ENCODE measurements at places on chromosomes 13 and 19.

DNA sequence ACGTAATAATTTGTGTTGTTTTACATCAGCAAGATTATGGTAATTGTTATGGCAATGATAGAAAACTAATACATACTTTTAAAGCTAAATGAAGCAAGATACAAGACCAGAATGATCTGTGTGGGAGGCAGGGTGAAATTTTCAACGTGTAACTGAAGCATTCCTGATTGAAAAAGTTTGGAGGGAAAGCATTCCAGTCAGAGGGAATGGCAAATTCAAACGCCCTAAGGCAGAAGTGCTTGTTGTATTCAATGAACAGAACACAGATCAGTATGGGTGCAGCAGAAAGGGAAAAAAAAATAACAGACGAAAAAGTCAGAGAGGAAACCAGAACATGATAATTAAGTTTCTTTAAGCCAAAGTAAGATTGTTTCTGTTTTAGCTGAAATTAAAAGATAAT lies 928.5 kb upstream of the SLITRK1 start:
- DNase-seq = no peak

DNA sequence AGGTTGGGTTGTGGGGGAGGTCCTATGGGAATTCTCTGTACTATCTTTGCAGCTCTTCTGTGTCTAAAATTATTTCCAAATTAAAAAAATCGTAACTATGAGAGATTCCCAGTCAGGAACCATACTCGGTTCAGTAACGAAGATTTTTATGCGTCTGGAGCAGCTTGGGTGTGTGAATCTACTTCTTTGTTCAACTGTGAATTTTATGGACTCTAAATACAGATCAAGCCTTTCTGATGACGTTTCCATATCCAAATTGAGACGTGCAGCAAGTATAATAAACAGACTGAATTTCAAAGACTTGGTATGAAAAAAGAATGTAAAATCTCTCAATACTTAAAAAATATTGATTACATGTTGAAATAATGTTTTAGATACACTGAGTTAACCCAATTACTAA lies 30.9 kb downstream of the MLLT1 start:
- no peak for DNase-seq

GRCh38 chr19:32219881-32220472 lies 125.4 kb upstream of the ZNF507 start:
- no peak for DNase-seq

DNA sequence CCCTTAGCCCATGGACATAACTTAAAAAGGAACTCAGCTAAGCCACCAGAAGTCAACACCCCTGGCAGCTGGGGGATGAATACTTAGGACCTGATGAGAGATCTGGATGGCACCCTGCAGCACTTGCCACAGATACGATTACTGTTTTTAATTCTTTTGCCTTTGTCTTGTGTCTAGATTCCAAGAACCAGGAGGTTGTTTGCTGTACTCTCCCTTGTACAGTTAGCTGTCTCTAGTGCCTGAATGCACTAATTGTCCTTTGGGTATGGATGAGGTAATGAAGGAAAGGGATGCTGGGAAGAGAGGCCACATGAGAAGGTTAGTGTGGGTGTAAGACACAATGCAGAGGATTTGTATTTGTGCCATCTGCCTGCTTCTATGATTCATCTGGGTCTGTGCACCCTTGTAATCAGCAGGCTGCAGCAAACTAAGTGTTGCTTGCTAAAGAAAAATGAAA lies 385.8 kb downstream of the KCNRG start:
- DNase-seq = no peak

DNA sequence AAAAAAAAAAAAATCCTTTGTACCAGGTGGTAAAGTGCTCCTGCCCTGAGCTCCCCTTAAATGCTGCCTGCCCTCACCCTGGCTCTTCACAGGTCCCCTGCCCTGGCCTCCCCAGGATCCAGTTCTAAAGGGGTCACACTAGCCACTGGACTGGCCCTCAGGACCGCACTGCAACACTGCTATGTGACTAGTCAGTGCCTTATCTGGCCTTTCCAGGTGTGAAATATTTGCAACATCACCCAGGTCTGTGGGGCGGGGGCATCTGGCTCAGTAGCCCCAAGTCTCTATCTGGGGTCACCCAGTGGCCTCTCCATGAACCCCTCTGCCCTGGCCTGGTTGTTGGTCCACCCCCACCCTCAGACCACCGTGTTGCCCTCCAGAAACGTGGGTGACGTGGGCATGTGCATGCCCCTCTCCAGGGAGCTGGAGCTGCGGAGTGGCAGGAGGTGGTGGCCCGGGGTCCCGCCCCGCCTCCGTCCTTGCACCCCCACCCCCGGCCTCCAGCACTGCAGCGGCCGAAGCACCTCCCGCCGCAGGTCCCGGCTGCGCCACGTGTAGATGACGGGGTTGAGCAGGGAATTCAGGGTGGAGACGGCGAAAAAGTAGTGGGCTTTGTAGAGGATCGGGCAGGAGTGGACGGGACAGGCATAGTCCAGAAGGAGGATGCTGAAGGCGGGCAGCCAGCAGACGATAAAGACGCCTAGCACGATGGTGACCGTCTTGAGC lies 7.5 kb downstream of the S1PR2 start:
- no peak for DNase-seq

- DNase-seq = no peak
Measured at GRCh38 chr19:33482476-33482875, 39.1 kb downstream of the PEPD start.

- no peak for DNase-seq
Measured at GRCh38 chr19:3563709-3564524, 6.5 kb upstream of the MFSD12 start.

DNA sequence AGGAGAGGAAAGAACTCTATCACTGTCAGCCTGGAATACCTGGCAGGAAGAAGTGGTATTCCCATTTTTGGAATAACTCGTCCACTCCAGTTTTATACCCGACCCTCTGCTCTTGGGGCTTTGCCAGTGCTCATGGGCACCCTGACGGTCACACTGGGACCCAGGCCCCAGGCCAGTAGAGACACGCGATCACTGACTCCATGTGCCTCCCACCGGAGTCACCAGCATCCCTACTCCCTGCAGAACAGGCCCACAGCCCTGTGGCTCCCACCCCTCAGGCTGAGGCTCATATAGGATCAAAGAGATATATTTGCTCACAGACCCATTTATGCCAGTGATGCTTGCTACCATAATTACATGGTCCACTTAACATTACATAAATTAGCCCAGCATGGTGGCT lies 3.5 kb downstream of the GRTP1 start:
- no peak for DNase-seq

GRCh38 chr13:51839711-51840540 lies 5.1 kb downstream of the TMEM272 start:
- DNase-seq = no peak

- DNase-seq = no peak
Measured at GRCh38 chr13:93558637-93559036, 332.0 kb downstream of the GPC6 start.

GRCh38 chr13:30872276-30872594 lies 33.8 kb upstream of the MEDAG start:
- no peak for DNase-seq

GRCh38 chr13:73993661-73994060 lies 140.5 kb downstream of the KLF12 start:
- no peak for DNase-seq

GRCh38 chr13:77379508-77379907 lies 52.6 kb upstream of the MYCBP2 start:
- DNase-seq = no peak

DNA sequence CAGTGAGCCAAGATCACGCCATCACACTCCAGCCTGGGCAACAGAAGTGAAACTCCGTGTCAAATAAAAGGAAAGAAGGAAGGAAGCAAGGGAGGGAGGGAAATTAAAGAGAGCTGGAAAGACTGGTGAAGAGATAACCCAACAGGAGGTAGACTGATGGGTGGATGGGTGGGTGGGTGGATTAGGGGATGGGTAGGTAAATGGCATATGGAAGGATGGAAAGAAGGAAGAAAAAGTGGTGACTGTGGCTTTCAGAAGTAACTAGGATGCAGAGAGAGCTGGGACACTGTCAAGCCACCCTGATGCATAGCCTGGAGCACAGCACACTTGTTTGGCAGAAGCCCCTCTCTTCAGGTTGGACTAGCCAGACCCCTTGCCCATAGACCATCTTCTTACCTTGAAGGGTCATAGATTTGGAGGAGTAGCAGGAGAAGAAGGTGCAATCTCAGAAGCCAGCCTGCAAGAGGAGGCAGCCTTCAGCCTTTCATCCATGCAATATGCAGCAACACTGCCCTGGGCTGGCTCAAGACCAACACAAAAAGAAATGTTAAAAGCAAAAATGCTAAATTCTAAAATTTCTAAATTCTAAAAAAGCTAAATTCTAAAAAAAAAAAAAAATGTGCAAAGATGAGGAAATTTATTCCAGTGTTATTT lies 5.1 kb downstream of the IQCN start:
- peak; percentile 20 for DNase-seq

DNA sequence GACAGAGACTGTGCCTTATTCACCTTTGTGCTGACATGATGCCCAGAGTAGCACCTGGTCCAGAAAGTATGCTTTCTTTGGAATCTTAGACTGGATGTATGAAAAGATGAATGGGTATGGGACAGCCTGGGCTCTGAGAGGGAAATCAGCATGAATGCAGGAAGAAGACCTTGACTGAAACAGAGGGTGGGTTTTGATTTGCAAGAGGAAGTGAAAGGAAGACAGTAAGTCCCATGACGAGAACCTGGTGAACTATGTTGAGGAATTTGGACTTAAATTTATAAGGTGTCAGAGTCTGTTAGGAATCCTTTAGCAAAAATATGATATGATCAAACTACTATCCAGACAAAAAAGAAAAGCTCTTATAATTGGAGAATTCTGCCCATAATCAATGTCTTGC lies 301.9 kb downstream of the SPRY2 start:
- peak; percentile 34 for DNase-seq

GRCh38 chr13:111661052-111661451 lies 340.6 kb downstream of the TEX29 start:
- no peak for DNase-seq

DNA sequence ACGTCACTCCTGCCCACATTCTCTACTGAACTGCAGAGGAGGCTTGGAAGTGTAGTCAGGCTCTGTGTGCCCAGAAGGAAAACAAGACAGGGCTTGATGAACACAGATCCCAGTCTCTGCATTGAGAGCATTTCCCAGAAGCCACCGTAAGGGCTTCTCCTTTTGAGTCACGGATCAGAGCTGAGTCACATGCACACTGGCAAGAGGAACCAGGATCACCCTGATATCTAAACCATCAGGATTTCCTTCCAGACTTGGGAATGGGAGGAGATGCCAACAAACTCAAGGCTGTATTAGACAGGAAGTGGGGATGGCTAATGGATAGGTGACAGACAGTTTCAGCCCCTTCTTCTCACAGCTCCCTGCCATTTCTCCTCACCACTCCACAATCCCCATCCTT lies 17.7 kb upstream of the FBXO17 start:
- DNase-seq = no peak

GRCh38 chr19:18157465-18158063 lies 4.6 kb downstream of the PIK3R2 start:
- no peak for DNase-seq

DNA sequence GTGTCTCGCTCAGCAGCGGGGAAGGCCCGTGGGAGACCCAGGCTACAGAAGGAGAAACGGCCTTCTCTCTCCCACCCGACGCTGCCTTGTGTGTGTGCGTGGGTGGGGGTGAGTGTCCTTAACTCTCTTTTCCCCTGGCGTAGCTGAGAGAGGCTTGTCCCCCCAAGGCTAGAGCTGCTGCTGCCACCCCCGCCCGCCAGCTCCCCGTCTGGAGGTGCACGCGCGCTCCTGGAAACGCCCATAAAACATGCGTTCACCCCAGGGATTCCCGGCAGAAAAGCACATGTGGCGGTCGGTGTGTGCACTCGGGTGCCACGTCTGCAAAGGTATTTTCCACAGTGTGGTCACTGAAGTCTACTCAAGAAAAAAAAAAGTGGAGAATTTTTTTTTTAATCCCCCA lies 36.1 kb downstream of the GADD45B start:
- DNase-seq = no peak

GRCh38 chr13:52353193-52353592 lies 52.8 kb downstream of the THSD1 start:
- no peak for DNase-seq

GRCh38 chr19:32566246-32566830 lies 14.7 kb upstream of the PDCD5 start:
- no peak for DNase-seq

GRCh38 chr19:38035515-38036495 lies 128.8 kb downstream of the SIPA1L3 start:
- DNase-seq = no peak

GRCh38 chr13:26228096-26228495 lies 6.0 kb upstream of the RNF6 start:
- DNase-seq = no peak

- no peak for DNase-seq
Measured at GRCh38 chr13:111038887-111039286, 76.2 kb upstream of the ARHGEF7 start.

DNA sequence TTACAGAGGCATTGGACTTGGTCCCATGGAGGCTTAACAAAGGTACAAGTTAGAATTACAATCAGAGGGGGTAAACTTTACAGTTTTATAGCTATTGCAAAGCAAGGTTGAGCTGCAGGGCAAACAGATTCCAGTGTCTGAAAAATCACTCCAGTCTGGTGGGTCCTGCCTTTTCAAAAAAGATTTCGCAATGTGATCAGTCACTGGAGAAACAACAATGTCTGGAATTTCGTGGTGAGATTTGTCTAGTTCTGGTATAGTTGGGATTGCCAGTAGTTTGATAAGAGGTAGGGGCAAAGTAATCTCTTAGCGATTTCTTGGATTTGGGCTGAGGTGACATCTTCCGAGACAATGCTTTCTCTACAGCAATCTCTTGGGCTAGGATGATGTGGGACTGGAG lies 1198.2 kb upstream of the PCDH9 start:
- DNase-seq = no peak

- DNase-seq = no peak
Measured at GRCh38 chr13:46396341-46396740, 9.3 kb upstream of the RUBCNL start.

DNA sequence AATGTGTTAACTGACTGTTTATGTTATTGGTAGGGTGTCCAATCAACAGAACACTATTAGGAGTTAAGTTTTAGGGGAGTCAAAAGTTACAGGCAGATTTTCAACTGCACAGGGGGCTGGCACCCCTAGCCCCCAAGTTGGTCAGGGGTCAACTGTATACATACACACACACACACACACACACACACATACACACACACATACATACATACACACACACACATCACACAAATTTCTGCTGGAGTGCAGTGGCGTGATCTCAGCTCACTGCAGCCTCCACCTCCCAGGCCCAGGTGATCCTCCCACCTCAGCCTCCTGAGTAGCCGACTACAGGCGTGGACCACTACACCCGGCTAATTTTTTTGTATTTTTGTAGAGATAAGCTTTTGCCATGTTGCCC lies 10.2 kb downstream of the LRRC4B start:
- no peak for DNase-seq

DNA sequence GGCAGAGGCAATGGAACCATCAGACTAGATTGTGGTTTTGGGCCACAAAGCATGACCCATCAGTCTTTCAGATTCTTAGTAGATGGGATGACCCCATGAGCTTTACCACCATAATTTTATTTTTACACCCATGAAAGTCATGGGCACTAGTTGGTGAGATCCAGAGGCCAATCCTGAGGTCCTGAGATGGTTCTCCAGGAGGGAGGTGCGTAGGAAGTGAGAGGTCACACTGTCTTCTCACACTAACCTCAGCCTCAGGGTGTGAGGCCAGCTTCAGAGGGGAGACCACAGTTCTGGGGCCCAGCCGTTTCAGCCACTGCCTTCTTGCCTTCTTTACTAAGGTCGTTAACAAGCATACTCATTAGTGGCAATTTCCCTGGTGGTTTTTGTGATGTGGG lies 106.4 kb downstream of the AKAP11 start:
- no peak for DNase-seq
